ENCODE measurements at places on chromosomes 16 and 17.

DNA sequence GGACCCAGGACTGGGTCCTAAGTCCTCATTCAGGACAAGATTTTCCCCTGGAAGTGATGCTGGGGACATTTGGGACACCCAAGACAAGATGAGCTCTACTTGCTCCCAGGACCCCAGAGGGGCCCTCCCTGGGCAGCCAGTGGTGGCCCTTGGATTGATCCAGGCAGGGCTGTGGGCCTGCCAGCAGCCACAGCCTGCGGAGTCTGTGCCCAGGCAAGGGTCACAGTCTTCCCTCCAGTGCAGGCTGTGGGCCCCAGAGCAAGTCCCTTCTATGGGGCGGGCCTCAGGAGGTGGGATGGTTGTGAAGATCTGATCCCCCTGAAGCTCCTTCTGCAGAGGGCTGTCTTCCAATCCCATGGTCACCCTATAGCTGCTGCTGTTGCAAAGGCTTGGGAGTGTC is 12.6 kb downstream of the CA7 start:
- no peak for DNase-seq

- DNase-seq, result no peak
Measured at GRCh38 chr16:81817789-81818567, 38.9 kb downstream of the PLCG2 start.

DNA sequence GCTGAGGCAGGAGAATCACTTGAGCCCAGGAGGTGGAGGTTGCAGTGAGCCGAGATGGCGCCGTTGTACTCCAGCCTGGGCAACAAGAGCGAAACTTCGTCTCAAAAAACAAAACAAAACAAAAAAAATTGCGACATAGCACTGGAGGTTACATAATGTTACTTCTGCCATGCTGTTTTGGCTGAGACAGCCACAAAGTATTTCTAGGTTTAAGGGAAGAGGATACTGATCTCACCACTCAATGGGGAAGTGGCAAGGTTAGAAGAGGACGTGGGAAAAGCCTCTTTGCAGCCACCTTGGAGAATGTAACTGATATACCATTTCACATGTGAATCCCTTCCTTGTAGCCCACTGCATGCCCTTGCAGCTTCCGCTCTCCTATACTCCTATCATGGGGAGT is 131.2 kb upstream of the NLRP1 start:
- DNase-seq, result no peak

- no peak for DNase-seq
Measured at GRCh38 chr17:48628649-48629410, 2.7 kb upstream of the HOXB9 start.

- DNase-seq, result no peak
Measured at GRCh38 chr17:8921147-8921546, 44.4 kb downstream of the PIK3R5 start.

GRCh38 chr17:30170415-30170987 is 53.9 kb downstream of the NSRP1 start:
- no peak for DNase-seq

GRCh38 chr16:86664522-86665318 is 86.4 kb downstream of the FOXL1 start:
- DNase-seq, result no peak

- peak; percentile 41 for DNase-seq
Measured at GRCh38 chr16:57284209-57284951, at the start of gene PLLP. Gene PLLP (minus strand): TSS chr16:57284672. CDS start chr16:57284540, 132 bp downstream.

Data from right lobe of liver (tissue), 6 donors.